ENCODE measurements at places on chromosomes 16 and 17. TPM values are rescaled to one million over a fixed set of nuclear protein-coding genes. Genes with fewer than 3 reads are reported as not detected.

DNA sequence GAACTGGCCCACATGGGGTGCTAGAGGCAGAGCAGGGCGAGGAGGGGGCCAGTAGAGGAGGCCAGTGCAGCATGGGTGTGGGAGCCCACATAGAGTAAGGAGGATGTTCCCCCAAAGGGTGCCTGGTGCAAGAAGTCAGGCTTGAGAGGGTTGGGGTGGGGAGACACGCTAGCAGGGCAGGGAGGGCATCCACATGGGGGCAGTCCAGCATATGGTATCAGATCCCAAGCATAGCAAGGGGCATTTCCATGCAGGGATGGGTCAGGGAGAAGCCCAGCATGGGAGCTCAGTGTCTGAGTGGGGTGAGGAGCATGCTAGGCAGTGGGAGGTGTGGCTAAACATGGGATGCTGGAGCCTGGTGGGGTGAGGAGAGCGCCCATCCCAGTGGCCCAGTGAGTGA is 213.7 kb downstream of the COPRS start:
- no peak for DNase-seq

DNA sequence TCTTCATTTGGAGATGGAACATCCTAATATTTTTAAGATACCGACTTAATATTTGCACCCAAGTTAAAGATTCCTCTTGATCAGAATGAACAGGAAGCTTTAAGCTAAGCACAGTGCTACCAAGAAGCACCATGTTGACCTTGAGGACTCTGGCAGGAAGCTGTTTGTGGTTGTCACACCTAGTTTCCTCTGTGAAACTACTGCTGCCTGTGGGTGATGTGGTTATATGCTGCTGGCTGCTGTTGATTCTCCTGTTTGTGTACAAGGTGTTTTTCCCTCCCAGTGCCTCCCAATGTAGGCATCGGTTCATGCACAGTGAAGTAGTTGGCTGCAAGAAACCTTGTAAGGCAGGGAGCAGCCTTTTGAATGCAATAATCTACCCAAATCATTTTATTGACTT is 23.4 kb downstream of the RBL2 start:
- no peak for DNase-seq

GRCh38 chr16:88792668-88793250 is 7.7 kb upstream of the PIEZO1 start:
- DNase-seq = no peak

Gene SLFN14
- 0.55 TPM for total RNA-seq

DNA sequence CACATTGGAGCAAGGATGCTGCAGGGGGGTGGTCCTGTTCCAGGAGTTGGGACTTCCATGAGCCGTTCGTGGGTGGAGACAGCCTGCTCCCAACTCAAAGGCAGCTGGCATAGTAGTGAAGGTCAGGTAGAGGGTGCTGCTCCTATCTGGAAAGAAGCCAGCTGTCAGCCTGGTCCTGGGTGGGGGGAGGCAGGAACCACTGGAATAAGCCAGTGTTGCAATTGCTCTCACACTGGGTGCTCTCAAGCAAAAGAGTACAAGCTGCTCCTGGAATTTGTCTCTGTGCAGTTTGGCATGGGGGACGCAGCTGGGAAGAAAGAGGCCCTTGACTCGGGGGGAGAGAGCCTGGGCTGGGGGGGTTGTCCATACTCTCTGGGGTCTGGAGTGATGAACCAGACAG is 8.7 kb downstream of the CACNG5 start:
- no peak for DNase-seq

Gene NME1
- 37.3 TPM for total RNA-seq

Gene COX6A2
- total RNA-seq = 1.4 TPM

DNA sequence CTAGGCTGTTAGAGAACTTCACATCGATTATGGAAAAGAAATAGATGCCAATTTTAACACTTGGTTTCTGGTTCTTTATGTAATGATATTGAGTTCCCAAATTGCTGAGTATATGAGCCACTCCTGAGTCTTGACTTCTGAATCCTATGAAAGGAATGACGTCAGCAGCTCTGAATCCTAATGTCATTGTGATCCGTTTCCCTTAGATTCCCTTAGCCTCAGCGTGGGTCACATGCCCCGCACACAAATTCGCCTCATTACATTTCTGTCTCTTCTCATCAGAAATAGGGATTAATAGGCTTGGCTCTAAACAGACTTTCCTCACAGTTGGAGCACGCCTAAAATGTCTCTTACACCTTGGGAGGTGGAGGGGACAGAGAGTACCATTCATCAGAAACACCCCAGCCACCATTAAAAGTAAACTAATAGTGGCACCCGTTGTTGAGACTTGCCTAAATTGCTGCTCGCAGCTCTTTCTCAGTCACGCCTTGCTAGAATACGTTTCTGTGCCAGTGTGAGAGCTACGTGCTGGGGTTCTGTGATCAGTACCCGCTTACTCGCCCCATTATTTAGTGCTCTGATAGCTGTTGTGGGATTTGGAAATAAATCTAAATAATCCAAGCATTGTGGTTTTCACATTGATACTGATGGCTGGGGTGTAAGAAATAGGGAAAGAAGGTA is 7.1 kb downstream of the MRM3 start:
- no peak for DNase-seq

Gene SCIMP
- total RNA-seq = 0.39 TPM

DNA sequence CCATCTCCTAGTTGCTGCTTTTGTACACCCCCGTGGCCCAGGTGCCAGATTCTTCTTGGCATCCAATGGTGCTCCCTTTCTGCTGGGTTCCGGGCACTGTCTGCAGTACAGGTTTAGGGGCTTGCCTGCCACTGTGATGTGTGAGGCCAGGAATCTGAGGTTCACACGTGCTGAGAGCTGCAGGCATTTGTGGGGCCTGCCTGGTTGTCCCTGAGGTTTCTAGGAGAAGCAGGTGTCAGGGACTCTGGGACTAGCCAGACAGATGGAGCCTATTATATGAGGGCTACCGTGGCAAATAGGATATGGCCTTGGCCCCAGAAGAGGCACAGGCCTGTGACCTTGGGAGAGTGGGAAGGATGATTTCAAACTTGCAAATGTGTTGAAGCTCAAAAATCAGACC is 29.3 kb downstream of the NDEL1 start:
- no peak for DNase-seq

DNA sequence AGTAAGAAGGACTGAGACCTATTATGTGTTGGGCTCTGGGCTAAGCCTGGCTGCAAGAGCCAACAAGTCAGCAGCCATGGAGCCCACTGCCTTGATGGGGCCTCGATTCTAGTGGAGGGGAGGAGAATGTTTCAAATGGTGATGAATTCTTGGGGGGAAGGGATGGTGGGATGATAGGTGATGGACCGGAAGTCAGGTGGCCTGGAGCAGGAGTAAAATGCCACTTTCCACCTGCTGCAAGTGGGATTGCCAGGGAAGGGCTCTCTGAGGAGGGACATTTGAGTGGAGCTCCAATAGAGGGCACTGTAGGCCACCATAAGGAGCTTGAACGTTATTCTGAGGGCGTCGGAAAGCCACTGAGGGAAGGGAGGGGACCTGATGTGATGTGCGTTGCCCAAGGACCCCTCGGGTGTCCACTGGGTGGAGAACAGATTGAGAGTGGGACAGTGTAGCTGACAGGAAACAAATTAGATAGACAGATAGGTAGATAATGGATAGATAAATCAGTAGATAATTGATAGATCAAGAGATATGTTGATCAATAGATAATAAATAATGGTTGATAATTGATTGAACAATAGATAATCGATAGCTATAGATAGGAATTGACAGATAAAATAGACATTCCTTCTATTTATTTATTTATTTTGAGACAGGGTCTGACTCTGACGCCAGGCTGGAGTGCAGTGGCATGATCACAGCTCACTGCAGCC is 18.2 kb upstream of the NXPH3 start:
- DNase-seq = peak; percentile 49

- DNase-seq = no peak
Measured at GRCh38 chr17:68482576-68483041, 25.3 kb upstream of the WIPI1 start.

- DNase-seq = no peak
Measured at GRCh38 chr17:48012654-48013053, 24.9 kb downstream of the COPZ2 start.

GRCh38 chr17:19304209-19304608 is 58.3 kb downstream of the B9D1 start:
- peak; percentile 33 for DNase-seq

DNA sequence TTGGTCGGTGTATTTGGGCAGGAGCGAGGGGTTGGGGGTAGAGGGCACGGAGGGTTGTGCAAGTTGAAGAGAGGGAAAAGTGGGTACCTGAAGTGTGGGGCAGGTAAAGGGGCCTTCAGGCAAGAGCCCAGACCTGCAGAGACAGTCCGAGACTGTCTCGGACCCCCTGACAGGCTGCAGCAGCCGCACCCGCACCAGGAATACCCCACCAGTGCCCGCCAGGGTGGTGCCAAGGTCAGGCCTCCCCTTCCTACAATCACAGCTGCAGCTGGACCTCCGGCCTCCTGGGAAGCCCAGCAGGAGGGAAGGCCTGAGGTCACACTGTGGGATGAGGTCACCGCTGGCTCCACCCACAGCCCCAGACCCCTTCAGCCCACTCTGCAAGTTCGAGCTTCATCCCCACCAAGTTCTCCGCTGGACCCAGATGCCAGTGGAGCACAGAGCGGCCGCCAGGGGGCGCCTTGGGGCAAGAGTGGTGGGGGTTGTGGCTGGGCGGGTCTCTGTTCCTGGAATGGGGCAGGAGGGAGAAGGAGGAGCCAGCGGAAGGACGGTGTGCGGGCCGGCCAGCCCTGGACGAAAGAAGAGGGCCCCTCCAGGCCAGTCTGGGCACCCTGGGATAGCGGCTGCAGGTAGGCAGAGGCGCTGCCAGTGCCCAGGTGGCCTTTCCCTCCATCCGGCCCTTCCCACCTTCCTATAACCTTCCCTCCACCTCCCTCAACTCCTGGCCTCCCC is at the start of gene HSD3B7:
HSD3B7 (plus strand) TSS at position 539 of the 732 bp plus-strand sequence. CDS start 452 bp downstream, outside the sequence.
- DNase-seq = peak; percentile 91

DNA sequence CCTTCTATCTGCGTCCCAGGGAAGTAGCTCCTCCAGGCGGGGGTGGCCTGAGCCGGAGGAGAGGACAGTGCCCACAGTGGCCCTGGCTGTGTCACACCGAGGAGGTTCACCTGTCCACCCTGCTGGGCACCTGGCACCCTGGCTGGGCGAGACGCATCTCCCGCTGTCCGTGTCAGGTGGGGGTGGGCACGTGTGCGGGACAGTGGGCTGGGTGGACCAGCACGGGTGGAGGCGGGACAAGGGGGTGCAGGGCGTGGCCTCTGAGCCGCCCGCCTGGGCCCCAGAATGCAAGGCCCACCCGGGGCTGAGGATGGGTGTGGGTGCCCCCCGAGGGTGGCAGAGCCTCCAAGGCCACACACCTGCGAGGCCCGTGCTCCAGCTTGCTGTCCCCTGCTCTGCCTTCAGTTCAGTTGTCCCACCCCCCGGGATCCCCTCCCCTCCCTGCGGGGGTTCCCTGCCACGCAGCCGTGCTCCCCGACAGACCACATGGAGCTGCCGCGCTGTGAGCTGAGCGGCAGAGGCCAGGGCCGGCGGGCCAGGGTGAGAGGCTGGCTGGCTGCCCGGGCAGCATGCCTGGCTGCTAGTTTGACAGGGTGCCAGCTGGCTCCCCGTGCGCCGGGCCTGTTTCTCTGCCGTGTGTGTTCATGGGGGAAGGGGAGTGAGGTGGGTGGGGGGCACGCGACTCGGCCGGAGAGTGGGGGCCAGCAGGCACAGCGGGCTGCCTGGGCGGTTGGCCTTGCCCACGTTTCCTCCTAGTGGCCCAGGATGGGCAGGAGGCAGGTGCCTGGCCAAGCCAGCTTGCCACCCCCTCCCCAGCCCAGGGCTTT is 33.9 kb downstream of the BAHCC1 start:
- DNase-seq = peak; percentile 83

Gene CDRT4
- total RNA-seq = 11.7 TPM

Gene BTBD17
- total RNA-seq = 1.2 TPM

Gene SLC6A2
- 3.5 TPM for total RNA-seq

All from testis (tissue), 5 donors.